Pons (tissue), 1 donor: ENCODE measurements at places on chromosomes 7 and 10.

DNA sequence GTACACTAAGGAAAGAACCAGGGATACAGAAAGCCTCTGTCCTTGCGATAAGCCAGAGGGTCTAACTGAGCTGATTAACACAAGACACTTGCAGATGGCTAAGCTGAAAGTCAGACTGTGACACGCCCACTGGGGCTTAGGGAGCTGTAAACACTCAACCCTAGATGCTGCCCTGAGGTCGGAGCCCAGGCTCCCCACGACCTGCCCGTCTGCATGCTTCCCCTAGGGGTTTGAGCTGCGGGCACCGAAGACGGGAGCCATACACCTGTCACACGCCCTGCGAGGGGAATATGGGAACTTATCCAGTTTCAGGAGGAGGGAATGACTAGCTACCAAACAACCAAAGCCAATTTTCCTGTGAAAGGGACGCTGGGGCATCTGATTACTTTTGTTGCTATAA is 96.0 kb downstream of the HTR5A start:
- DNase-seq: no peak

DNA sequence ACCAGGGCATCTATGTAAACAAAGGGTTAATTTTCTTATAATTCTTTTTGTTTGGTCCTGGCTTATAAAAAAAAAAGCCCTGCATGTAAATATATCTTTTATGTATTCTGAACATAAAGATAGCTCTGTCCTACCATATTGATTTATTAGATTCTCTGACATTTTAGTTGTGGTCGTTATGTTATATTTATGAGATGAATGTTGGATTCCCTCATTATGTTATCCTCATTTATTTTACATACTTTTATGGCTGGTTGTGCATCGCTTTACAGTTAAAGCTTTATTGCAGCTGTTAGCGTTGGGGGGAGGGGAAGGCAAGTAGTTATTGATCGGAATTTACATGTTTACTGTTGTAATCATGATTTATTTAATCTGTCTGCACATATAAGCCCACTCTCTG is 431.5 kb downstream of the LRMDA start:
- no peak for DNase-seq

DNA sequence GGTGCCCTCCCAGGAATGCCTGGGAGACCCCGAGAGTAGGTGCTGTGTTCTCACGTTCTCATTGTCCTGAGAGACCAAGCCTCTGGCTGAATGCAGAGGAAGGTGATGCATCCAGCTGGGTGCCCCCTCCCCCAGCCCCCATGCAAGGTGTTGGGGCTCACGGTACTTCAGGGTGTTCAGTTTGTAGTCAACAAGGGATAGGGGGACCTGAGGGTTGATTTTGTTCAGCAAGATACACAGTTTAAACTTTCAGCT is 60.4 kb upstream of the DUSP5 start:
- DNase-seq: no peak

DNA sequence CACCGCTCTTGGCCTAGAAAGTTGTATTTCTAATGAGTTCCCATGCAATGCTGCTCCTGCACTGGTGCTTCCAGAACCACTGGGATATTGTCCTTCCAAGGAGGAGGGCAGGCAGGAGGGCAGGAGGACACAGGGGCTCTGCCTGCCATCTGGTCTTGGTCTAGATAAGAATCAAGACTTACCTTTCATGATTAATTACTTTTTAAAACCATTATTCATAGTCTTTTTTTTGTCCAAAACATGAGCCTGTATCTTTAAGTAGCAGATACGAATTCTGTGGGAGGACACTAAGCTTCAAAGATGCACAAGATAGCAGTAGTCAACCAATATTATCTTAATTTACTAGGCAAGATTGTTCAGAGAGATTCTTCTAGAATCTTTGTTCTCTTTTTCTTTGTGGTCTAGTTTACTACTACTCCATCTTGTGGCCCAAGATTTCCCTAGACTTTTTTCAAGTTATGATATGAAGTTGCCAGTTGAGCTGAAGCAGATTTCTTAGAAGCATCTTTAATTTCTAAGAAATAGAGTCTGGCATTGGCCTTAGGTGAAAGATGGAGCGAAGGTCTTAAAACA is 57.6 kb downstream of the RBM33 start:
- no peak for DNase-seq

- no peak for DNase-seq
Observed at GRCh38 chr7:150976529-150977381, 1.4 kb downstream of the KCNH2 start.

- no peak for DNase-seq
Observed at GRCh38 chr10:23204773-23205172, 12.7 kb downstream of the PTF1A start.

GRCh38 chr10:30596013-30596412 is 33.5 kb downstream of the LYZL2 start:
- no peak for DNase-seq

DNA sequence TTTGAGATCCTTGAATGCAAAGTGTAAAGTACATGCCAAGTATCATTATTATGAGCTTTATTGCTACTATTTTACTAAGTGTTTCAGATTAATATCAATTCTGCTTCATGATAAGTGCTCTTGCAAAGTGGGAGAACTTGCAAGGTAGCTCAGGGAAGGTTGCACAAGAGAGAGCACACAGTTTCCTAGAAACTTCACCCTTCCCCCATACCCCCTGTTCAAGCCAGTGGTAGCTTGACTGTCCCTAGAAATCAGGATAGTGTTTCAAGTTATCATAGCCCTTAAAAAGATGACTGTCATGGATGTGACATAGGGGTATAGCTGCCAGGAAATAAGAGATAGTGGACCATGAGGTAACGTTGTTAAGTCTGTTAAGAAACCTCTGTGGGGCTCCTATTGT is 251.5 kb downstream of the TRIL start:
- DNase-seq: no peak

DNA sequence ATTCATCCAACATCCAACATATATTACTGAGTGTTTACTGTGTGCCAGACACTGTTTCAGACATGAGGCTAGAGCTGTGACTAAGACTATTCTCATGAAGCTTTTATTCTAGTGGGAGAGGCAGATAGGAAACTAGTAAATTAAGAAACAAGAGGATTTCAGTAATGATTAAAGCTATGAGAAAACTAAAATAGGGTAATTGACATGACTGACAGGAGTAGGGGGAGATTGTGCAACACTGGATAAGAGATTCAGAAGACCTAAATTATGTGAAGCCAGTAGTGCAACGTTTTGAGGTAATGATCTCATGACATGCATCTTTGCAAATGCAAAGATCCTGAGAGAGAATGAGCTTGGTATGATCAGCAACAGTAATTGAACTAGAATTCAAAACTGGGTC is 48.6 kb upstream of the MKLN1 start:
- no peak for DNase-seq

DNA sequence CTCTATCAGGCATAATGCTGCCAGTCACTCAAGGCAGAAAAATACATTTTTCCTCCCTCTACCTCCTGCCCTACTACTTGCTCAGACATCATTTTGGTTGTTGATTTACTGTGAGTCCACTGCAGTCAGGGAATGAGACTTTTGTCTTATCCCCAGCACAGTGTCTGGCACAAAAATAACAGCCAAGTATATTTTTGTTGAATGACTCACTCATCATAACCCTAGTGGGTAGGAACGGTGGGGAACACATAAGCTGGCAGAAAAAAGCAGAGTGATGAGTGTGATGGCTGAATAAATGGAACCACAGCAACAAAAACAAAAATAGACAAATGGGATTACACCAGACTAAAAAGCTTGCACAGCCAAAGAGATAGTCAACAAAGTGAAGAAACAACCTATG is 65.8 kb upstream of the LAMB4 start:
- no peak for DNase-seq

GRCh38 chr10:31422634-31423033 is 103.6 kb downstream of the ZEB1 start:
- no peak for DNase-seq

DNA sequence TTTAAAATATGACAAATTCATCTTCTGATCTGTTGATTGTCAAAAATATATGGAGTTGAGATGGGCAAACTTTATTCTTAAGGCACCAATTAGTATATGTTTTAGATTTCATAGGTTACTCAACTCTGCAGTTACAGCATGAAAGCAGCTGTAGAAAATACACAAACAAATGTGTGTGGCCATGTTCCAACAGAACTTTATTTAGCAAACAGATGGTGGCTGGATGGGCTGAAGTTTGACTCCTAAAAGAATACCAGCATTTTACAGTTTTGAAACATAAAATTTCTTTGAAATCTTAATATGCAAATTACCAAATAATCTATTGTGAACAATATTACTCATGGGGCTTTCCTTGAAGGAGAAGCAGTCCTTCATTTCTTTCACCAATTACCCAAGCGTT is 1206.0 kb upstream of the LRRTM3 start:
- DNase-seq: no peak

DNA sequence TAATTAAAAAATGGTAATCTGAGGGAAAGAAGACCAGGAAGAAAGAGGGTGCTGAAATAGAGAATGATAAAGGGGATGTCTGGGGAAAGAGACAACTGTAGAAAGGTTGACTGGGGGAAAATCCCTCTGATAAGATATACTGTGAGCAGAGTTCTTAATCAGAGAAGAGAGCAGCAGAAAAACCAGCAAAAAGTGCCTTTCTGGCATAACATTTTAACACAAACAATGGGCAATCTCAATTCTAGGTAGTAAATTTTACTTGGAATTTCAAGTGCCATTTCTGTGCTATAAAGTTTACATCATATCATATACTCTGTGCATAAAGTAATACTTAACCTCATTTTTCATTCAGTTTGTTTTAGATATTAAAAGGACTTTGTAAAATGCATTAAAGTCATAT is 251.9 kb upstream of the HGF start:
- no peak for DNase-seq

- no peak for DNase-seq
Observed at GRCh38 chr10:56012101-56012500, 349.0 kb downstream of the ZWINT start.

- DNase-seq: no peak
Observed at GRCh38 chr10:5930272-5930671, 40.2 kb downstream of the FBH1 start.

GRCh38 chr7:101722247-101722646 is 93.2 kb upstream of the MYL10 start:
- no peak for DNase-seq

GRCh38 chr7:157865351-157866165 is 528.8 kb downstream of the DNAJB6 start:
- DNase-seq: no peak

GRCh38 chr10:75773813-75774782 is 342.7 kb downstream of the LRMDA start:
- DNase-seq: no peak

- DNase-seq: no peak
Observed at GRCh38 chr10:124653811-124654651, 90.1 kb downstream of the FAM53B start.

- no peak for DNase-seq
Observed at GRCh38 chr10:99929360-99929759, 80.4 kb downstream of the DNMBP start.

DNA sequence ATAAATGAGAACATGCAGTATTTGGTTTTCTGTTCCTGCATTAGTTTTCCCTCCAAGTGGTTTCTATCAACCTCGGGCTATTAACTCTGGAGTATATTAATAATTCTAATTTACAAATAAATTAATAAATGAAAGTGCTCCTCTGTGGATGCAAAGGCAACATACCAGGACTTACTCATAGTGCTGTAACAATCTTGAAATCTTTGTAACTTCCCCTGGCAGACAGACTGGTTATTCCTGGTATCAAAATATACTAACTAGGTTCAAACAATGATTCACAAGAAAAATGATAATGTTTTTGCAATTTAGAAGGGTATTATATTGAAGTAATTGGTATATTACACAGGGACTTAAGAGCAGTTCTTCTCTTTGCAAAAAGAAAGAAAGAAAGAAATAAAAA is 177.2 kb downstream of the FANK1 start:
- no peak for DNase-seq

DNA sequence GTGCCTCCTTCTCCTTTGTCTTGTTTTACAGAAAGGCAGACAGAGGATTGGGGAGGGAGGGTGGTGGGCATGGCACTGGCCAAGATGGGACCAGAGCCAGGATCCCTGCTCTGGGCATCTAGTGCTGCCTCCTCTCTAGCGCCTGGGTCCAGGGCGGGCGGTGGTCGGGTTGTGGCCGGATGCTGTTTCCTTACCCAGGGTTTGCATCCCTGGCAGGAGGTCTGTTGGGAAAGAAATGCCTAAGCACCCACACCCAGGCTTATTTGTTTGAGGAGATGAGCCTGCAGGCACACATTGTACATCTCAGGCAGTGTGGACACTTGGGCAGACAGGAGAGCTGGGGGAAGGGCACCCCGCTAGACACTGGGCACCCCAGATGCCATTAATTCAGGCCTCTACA is 102.3 kb upstream of the PCBD1 start:
- DNase-seq: no peak

DNA sequence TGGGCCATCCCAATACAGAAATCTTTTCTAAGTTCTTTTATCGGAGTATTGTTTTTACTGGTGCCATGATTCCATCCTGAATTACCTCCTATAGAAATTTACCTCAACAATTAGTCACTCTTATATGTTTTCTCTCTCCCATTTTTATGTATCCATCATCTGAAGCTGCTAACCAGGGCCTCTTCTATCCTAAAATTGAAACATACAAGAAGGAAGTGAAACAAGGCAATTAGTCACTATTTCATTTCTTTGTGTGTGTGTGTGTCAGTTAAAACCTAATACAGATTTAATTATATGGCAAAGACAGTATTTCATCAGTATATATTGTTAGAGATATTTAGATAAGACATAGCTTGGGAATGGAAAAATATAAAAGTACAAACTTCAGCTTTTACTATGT is 148.4 kb upstream of the AHR start:
- DNase-seq: no peak

DNA sequence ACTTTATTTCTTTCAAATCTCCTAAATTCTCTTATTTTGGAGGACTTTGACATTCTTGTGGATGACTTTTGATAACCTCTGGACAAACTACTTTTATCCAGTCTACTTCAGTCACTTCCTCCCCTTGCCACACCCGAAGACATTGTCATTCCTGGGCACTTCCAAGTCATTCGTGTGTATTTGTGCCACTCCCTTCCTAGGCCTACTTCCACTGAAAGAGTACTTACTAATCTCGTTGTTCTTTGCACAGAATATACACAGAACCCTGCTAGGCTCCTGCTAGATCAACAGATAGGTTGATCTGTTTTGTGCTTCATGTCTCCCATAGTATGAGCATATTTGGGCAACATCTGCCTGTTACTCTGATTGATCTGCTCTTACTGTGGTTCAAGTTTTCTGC is 355.4 kb downstream of the HGF start:
- no peak for DNase-seq

- DNase-seq: no peak
Observed at GRCh38 chr10:88642963-88643362, 21.3 kb upstream of the LIPF start.

GRCh38 chr7:83559887-83560286 is 89.1 kb downstream of the SEMA3E start:
- DNase-seq: no peak

GRCh38 chr10:21526860-21527597 is 1.5 kb upstream of the SKIDA1 start:
- peak; percentile 56 for DNase-seq

GRCh38 chr10:96374985-96375830 is 16.4 kb upstream of the OPALIN start:
- peak; percentile 94 for DNase-seq
